ENCODE measurements at places on chromosomes 16 and 17.

DNA sequence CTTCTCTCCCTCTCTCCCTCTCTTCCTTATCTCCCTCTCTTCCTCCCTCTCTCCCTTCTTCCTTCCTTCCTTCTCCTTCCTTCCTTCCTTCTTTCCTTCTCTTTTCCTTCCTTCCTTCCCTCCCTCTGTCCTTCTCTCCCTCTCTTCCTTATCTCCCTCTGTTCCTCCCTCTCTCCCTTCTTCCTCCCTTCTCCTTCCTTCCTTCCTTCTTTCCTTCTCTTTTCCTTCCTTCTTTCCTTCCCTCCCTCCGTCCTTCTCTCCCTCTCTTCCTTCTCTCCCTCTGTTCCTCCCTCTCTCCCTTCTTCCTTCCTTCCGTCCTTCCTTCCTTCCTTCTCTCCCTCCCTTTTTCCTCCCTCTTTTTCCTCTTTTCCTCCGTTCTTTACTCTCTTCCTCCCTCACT is 38.6 kb downstream of the HS3ST4 start:
- DNase-seq: no peak

- no peak for DNase-seq
Observed at GRCh38 chr16:49940464-49941224, 84.4 kb upstream of the CNEP1R1 start.

GRCh38 chr16:58025351-58026138 is at the start of gene MMP15:
Gene MMP15 (plus strand): TSS chr16:58025754. CDS start chr16:58026351, 597 bp downstream.
- peak; percentile 51 for DNase-seq

DNA sequence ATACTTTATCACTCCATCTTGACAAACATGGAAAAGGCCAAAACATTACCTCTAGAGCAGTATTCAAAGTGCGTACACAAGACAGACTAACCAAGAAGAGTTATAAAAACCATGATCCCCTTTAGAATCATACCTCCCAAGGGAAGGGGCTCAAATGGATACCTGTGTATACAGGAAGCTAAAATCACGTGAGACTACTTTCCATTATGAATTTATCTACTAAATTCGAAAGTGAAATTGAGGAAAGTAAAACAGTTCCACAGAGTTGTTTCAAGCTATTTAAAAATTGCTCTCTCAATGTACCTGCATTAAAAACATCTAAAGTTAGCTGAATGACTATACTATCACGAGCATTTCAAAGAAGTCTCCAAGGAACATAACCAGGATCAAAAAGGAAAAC is 32.7 kb downstream of the AP1G1 start:
- DNase-seq: no peak

- peak; percentile 81 for DNase-seq
Observed at GRCh38 chr16:75265911-75266701, 14.7 kb upstream of the BCAR1 start.

- DNase-seq: peak; percentile 6
Observed at GRCh38 chr16:1182950-1183907, 30.3 kb downstream of the CACNA1H start.

DNA sequence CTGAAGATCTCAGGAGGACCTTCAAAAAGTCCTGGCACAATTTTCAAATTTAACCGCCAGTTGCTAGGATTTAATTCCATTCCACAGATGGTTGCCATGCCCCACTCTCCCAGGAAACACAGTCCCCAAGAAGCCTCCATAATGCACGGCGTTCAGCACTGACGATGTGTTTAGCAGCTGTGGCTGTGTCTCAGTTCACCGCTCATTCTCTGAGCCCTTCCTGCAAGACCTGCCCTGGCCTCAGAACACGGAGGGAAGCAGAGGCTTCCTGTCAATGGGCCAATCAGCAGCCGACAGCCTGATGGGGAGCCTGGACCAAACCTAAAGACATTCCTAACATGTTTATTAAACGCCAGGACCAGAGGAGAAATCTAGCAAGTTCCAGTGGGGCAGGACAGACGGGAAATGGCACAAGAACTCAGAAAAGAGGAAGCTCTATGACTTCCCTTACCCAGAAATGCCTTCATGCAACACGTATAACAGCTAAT is 4.9 kb downstream of the MYLK3 start:
- DNase-seq: peak; percentile 56

GRCh38 chr17:61376931-61377838 is 22.5 kb upstream of the TBX2 start:
- DNase-seq: no peak

DNA sequence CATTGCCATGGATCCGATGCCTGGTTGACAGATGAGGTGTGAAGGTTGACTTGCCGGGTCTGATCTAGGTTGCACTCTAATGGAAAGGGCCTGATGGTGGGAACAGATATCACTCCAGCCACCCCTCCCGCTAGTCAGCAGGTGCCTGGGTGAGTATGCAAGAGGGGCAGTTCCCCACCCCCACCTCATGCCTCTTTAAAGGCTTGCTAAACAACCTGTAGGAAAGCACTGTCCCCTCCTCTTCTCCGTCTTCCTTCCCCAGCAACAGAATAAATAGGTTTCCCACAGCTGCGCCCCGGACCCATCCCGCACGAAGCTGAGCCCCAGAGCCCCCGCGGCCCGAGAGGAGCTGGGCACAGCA is 746 bp upstream of the TMEM132E start:
- no peak for DNase-seq

DNA sequence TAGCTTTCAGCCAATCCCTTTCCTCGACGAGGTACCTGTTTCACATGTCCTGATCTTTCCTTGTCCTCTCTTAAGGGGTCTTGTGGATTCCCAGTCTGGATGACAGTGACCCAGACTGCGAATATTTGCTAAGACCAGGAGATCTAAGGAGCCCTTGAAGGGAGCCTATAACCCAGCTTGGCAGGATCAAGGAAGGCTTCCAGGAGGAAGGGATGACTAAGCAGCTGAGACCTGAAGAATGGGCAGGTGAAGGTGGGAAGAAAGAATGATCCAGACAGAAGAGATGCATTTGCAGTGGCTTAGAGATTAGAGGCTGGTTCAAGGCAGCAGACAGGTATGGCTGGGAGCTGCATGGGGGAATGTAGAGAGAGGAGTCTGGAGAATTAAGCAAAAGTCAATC is 1.9 kb upstream of the PDK2 start:
- DNase-seq: no peak

All from suppressor macrophage treated with lipopolysaccharide for 1 hour (primary cell).